Right ventricle myocardium superior (tissue), 1 donor: ENCODE measurements at places on chromosomes 2 and 18.

DNA sequence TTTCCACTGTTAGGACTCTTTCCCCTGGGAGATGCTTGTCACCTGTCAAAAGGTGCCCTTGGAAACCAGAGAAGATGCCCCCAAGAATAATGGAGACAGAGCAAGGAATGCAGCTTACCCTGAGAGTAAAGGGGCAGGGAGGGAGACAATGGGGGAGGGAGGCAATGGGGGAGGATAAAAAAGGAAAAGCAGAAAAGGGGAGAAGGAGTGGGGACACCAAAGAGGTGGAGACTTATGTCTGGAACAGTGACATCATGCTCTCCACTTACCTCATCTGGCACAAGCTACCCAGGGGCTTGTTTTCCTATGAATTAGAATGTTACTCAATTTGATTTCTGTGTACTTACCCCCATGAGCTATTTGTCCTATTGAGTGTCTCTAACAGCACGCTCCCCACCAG, 67.9 kb downstream of the MRO start:
- DNase-seq = no peak

DNA sequence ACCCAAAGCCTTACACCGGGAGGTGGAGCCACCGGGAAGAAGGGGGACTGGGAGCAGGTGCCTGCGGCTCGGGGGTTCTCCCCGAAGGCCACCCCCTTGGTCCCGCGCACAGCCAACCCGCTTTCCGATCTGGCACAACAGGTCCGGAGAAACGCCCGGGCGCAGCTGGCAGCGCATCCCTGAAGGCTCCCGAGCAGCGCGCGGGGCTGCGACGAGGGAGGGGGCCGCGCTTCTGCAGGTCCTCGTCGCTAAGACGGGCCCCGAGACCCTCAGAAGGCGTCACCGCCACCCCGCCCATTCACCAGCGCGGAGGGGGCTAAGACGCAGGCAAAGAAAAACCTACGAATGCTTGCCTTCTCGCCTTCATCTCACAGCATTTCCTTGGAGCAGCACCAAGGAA, 1.8 kb downstream of the CBLN2 start:
- no peak for DNase-seq

DNA sequence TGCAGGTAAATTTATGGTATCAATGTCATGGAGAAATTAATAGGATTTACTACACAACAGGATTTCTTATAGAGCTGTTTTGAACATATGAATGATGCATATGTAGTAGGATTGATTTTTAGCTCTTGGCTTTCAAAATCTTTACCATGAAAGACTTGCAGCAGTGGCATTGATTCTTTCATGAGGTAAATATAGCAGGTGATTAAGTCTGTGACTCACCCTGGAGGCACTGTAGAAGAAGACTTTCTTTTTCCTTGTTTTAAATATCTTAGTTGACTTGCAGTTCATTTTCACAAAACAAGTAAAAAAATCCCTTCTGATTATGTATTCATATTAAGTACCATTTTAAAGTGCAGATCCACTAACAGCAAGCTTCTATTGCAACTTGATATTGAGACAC, 463.0 kb downstream of the FBXO15 start:
- no peak for DNase-seq

GRCh38 chr2:230128623-230129342, 60.1 kb upstream of the SLC16A14 start:
- DNase-seq = no peak

- DNase-seq = no peak
Observed at GRCh38 chr2:172232708-172233396, 130.2 kb upstream of the DLX2 start.

GRCh38 chr18:45408218-45408617, 207.1 kb upstream of the SLC14A2 start:
- no peak for DNase-seq

DNA sequence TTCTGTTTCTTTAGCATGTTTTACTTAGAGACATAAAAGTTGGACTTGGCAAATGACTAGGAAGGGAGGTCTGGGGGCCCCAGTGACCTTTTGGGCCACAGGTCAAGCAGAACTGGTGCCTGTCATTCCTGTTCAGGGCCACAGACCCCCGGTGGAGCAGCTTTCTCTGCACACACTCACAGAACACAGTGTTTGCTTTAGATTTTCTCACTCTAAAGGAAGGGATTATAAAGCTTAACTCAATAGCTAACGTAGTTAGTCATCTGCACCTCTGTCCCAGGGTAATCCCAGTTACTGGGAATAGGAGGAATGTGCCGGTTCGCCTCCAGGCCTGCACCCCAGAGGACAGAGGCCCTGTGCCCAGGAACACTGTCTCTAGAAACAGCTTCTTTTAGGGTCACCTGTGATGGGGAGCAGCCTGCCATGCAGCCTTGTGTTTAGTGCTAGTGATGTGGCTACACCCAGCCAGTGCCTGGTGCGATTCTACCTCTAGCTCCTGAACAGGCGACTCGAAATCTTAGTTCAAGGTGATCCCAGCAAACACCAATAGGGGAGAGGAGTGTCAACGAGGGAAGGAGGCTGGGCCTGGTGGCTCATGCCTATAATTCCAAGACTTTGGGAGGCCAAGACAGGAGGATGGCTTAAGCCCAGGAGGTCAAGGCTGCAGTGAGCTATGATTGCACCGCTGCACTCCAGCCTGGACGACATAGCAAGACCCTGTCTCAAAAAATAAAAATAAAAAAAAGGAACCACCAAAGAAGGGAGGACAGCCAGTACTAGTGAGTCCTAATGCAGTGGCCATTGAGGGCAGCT, 11.6 kb downstream of the SPATA3 start:
- DNase-seq = no peak

DNA sequence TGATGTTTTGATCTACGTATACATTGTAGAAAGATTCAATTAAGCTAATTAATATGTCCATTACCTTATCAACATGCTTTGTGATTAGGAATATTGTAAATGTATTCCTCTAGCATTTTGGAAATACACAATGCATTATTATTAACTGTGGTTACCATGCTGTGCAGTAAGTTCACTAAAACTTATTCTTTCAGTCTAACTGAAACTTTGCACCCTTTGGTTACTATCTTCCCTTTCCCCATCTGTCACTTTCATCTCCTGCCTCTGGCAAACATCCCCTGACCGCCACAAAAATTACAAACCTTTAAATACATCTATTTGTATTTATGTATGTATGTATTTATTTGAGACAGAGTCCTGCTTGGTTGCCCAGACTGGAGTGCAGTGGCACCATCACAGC, 388.0 kb downstream of the NYAP2 start:
- DNase-seq = no peak

- no peak for DNase-seq
Observed at GRCh38 chr2:20771299-20771698, 51.6 kb downstream of the LDAH start.
